ENCODE measurements at places on chromosomes 11 and 22.

- no peak for DNase-seq
Measured at GRCh38 chr11:12215181-12215593, 104.8 kb downstream of the MICAL2 start.

GRCh38 chr22:35308480-35309021 lies 8.9 kb downstream of the TOM1 start:
- DNase-seq = peak; percentile 39

GRCh38 chr22:37487571-37487970 lies 1.4 kb upstream of the MFNG start:
- no peak for DNase-seq

DNA sequence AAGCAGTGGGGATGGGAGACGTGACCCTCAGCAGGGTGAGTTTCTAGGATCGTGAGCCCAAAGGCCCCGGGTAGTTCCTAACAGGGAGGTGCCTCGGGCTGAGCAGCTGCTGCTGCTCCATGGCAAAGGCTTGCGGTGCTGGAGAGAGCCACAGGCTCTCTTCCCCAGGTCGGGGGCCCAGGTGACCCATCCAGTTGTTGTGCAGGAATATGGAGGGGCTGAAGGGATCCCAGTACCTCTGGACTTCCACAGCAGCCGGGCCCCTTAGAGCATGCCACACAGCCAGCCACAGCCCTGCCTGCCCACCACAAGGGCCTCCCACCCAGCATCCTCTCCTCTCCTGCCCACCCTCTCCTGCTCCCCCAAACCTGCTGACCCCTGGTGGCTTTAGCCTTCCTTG lies 49.3 kb downstream of the BUD13 start:
- DNase-seq = no peak

GRCh38 chr11:117145393-117145761 lies 1.3 kb downstream of the PAFAH1B2 start:
- peak; percentile 32 for DNase-seq

GRCh38 chr11:121567995-121568394 lies 115.2 kb upstream of the SORL1-AS1 start:
- DNase-seq = no peak

DNA sequence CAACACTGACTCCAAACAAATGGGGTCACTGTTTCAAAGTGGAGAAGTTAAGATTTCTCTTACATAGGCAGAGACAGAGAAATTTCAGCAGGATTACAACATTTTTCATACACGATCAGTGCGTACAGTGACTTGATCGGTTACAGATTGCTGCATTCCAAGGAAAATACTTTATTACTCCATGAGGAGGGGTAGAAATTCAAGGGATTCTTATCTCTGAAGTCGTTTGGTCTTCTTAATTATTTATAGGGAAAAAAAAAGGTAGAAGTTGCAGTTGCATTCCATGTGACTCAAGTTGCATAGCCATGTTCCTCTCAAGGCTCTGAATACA lies 10.7 kb upstream of the SMIM38 start:
- no peak for DNase-seq

DNA sequence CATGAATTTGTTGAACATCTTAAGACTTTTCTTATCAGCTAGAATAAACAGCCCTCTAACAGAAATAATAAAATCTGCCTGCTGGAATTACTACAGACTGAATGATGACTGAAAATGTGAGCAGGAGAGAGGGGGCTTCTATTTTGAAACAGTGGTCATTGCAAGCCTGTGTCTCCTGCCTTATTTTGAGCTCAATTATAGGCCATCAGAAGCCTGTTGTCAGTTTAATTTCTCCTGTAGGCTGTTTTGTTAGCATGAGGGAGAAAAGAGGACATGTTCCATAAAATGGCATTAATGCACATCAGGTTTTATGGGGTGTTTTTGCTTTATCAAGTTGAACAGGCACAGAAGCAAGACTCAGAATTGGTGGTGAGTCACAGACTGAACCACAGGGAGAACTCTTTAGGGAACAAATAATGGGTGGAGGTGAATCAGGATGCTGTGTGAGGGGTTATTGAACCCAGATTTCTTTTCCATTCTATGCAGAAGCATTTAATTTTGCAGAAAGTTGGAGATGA lies 129.1 kb downstream of the PARVA start:
- DNase-seq = no peak

GRCh38 chr22:39428597-39429071 lies 28.2 kb upstream of the MGAT3 start:
- DNase-seq = no peak

GRCh38 chr22:30309951-30310741 lies 16.6 kb downstream of the TBC1D10A start:
- peak; percentile 67 for DNase-seq

DNA sequence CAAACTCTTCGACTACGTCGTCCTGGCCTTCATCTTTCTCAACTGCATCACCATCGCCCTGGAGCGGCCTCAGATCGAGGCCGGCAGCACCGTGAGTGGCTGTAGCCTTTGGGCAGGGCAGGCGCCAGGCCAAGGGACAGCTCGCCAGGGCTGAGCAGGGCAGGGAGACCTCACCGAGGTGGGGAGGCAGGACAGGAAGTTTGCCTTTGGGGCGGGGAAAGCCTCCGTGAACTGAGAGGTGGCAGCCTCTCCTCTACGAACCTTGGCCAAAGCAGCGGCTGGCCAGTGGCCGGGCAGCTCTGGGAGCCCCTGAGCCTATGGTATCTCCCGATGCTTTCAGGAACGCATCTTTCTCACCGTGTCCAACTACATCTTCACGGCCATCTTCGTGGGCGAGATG lies 93.2 kb downstream of the CACNA1I start:
- no peak for DNase-seq

DNA sequence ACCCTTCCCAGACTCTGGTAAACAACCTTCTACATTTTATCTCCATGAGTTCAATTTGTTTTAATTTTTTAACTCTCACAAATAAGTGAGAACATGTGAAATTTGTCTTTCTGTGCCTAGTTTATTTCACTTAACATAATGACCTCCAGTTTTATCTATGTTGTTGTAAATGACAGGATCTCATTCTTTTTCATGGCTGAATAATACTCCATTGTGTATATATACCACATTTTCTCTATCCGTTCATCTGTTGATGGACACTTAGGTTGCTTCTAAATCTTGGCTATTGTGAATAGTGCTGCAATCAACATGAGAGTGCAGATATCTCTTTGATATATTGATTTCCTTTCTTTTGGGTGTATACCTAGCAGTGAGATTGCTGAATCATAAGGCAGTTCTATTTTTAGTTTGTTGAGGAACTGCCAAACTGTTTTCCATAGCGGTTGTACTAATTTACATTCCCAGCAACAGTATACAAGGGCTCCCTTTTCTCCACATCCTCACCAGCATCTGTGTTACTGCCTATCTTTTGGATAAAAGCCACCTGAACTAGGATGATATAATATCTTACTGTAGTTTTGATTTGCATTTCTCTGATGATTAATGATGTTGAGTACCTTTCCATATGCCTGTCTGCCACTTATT lies 93.9 kb downstream of the ATG16L2 start:
- no peak for DNase-seq

- no peak for DNase-seq
Measured at GRCh38 chr11:8488395-8488794, 105.6 kb downstream of the STK33 start.

GRCh38 chr11:62217191-62217748 lies 8.8 kb downstream of the SCGB2A1 start:
- DNase-seq = no peak

- no peak for DNase-seq
Measured at GRCh38 chr11:37557990-37558389, 960.0 kb upstream of the RAG2 start.

DNA sequence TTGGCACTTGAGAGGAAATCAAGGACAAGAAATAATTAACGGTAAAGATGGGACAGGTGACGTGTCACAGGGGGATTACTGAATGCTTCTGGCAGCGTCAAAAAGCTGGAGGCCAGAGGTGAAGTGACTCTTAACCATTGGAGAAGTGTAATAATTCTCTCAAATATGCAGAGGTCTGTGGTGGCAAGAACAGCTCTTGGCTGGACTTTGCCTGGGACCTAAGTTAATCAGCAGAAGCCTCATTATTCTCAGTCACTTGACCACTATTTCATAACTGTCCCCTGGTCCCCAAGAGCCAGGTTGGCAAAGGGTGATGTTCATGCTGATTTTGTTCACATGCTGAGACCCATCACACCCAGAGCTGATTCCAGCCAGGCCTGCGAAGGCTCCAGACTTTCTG lies 72.9 kb downstream of the TIMP3 start:
- no peak for DNase-seq

DNA sequence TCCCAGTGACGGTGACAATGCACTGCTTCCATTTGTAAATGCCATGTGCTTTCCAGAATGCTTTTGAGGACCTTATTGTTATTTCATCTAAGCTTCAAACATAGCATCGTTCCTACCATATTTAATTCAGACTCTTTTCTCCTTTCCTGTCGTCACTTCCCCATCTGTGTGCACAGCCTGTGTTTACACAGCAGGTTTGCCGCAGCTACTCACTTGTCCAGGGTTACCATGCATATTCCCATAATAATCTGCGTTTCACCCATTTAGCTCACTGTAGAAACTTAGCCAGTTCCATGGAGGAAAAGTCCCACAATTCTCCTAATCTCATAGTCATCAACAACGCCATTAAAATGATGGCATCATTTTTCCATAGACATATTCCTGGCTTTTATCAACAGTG lies 48.0 kb downstream of the FLI1 start:
- no peak for DNase-seq

GRCh38 chr22:27970596-27971220 lies 51.7 kb upstream of the PITPNB start:
- DNase-seq = no peak

DNA sequence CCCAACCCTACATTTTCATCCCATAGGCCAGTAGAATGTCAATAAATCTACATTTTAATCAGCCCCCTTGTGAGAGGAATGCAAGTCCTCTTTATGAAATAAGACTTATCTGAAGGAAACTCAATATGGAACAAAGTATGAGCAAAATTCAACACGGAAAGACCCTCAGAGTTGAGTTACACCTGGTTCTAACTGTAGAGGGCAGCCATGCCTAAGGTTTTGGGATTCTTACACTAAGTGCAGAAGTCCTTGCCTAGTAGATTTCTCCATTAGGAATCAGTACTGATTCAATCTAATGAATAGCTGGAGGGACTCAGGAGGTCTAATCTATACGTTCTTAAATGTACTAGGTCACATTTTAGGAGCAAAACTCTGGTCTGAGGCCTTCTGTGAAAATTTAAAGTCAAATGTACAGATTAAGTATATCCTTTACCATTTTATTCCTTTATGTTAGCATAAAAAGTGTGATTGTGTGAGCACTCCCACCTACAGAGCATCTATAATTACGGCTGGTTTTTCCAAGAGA lies 904.5 kb downstream of the DLG2 start:
- no peak for DNase-seq

- DNase-seq = peak; percentile 80
Measured at GRCh38 chr11:70398834-70399680, 728 bp downstream of the CTTN start.

DNA sequence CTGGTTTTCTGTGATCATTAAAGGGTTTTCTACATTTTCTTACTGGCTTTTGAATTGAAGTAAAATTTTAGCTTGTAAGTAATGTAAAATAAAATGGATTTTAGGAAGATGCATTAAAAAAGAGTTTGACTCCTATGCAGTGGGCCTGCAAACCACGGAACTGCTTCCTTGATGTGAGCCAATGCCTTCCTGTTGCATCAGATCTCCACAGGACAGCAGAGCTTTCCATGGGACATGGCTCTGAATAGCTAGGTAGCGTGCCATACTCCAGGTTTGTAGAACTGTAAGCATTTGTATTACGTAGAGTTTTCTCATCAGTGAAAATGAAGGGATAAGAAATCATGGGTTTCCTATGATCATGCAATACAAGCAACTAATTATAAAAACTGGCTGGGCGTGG lies 133.4 kb downstream of the SWAP70 start:
- no peak for DNase-seq

GRCh38 chr11:128535468-128536457 lies 51.6 kb downstream of the ETS1 start:
- DNase-seq = no peak

DNA sequence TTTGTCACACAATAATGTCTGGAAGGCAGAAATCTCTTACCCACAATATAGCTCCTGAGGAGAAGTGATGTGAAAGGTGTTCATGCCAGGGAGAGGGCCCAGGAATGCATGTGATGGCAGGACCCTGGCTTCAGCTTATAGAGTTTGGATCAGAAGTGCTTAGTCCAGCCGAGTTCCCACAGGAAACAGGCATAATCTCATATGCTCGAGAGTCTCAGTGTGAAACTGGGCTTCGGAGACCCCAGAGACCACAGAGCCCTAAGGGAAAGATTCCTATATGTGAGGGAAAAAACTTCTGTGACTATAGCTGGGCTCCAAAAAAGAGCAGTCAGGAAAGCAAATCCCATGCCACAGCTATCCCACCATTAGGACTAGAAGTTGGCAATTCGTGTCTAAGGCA lies at the start of gene OR52N5:
Gene OR52N5, minus strand, starts transcription at position 101 of the 400 bp plus-strand sequence. CDS start 4,721 bp downstream, outside the sequence.
- DNase-seq = no peak

GRCh38 chr11:106524436-106524835 lies 447.0 kb downstream of the AASDHPPT start:
- DNase-seq = no peak

DNA sequence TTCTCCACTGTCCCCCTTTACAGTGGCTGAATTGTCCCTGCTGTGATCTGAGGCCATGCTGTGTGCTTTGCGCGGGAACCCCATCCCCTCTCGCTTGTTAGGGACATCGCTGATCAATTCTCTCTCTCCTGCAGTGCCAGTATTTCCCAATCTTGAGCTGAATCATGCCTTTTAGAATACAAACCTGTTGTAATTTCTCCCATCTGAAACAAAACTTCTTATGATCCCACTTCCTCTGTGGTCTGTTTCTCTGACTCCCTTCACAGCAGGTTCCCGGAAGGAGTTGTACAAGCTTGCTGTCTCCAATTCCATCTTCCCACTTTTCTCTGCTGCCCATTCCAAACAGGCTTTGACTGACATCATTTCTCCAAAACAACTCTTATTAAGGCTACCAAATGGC lies 16.8 kb downstream of the ADAMTS15 start:
- no peak for DNase-seq

GRCh38 chr11:26974996-26975395 lies 18.9 kb upstream of the FIBIN start:
- no peak for DNase-seq

- DNase-seq = no peak
Measured at GRCh38 chr11:46972343-46972742, 35.8 kb downstream of the CSTPP1 start.

- DNase-seq = no peak
Measured at GRCh38 chr22:46373159-46373558, 37.6 kb downstream of the TRMU start.

GRCh38 chr11:10892250-10892649 lies 34.4 kb upstream of the ZBED5 start:
- DNase-seq = no peak

DNA sequence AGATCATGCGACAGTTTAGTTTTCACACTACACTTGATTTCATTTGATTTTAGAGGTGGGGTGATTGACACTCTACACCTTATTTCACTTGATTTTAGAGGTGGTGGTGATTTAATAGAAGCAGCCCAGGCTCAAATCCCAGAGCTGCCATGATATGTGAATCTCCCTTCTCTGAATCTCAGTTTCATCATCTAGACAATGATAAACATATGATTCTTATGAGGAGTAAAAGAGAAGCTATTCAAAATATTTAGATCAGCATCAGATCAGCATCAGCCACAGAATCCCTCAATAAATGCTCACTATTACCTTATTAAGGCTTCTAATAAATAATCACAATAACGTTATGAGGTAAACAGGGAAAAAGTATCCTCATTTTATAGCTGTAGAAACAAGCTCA lies 98.8 kb downstream of the MSANTD4 start:
- DNase-seq = no peak

Measured in GM13976 (cell line).